CD4-positive, alpha-beta T cell treated with Interleukin-4 for 1 hour (primary cell): ENCODE measurements at places on chromosomes 12 and 14.
A peak's percentile ranks its signal among the peaks of the same experiment; 100 is the strongest.

GRCh38 chr14:77542421-77543239, 44.0 kb upstream of the ISM2 start:
- no peak for DNase-seq

DNA sequence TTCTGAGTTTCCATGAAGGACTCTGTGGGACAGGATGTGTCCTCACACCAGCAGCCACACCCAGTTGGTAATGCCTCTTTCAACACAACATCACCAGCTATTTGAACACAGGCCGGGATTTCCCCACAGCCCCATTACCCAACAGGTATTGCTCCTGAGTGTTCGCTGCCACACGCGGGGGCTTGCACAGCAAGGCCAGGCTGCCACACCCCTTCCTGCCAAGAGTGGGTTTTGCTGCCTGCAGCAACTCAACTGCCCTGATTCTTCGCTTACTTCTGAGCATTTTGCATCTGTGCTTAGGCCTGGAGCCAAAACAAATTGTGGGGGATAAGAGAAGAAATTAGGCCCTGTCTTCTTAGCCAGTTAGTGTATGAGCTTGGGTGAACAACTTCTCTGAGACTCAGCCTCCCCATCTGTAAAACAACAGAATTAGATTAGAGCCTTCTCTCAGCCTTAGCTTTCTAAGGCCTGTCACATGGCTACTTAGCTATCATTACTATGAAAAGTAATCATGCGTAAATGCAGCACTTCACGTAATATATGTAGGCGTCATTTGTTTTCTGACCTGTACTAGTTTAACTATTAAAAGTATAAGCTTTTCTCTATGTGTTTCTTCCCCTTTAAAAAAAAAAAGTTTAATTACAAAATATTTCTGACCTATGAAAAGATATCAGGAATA, 20.0 kb downstream of the CKAP4 start:
- DNase-seq = peak; percentile 83

GRCh38 chr12:109310247-109311125, 1.4 kb upstream of the FOXN4 start:
- no peak for DNase-seq

- peak; percentile 82 for DNase-seq
Measured at GRCh38 chr12:94262228-94263010, 114.0 kb downstream of the PLXNC1 start.
